ENCODE measurements at places on chromosomes 2 and 18.

- no peak for DNase-seq
These were observed 28.6 kb downstream of the ITGA6 start for GRCh38 chr2:172456002-172456401.

DNA sequence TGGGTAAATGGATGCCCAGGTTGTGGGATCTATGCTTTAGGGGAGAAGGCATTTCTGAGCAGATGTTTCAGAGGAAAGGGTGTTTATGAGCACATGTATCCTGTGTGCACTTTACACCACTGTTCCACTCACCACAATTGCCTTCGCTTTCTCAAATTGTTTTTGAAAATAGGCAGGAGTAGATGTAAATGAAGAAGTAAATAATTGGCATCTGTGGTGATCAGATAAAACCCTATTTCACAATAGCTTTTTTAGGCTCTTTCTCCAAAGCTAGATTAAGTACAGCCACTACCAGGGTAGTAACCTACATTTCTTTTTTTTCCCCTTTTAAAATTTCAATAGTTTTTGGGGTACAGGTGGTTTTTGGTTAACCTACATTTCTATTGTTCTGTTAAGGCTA lies 40.6 kb downstream of the TMEM178A start:
- no peak for DNase-seq

GRCh38 chr2:75737961-75738360 lies 27.2 kb upstream of the GCFC2 start:
- no peak for DNase-seq

DNA sequence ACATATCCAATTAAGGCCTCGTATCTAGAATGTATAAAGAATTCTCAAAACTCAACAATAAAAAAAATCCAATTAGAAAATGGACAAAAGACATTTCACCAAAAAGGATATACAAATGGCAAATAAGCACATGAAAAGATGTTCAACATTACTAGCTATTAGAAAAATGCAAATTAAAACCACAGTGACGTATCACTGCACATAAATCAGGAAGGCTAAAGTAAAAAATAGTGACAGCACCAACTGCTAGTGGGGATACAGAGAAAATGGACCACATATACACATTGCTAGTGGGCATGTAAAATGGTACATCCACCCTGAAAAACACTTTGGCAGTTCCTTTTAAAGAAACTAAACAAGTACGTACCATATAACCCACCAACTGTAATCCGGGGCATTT lies 59.7 kb downstream of the SMAD4 start:
- DNase-seq, result no peak

- DNase-seq, result no peak
These were observed 176.7 kb upstream of the ST6GAL2 start for GRCh38 chr2:107062599-107063220.

- DNase-seq, result no peak
These were observed 13.4 kb downstream of the NOP58 start for GRCh38 chr2:202278944-202279343.

DNA sequence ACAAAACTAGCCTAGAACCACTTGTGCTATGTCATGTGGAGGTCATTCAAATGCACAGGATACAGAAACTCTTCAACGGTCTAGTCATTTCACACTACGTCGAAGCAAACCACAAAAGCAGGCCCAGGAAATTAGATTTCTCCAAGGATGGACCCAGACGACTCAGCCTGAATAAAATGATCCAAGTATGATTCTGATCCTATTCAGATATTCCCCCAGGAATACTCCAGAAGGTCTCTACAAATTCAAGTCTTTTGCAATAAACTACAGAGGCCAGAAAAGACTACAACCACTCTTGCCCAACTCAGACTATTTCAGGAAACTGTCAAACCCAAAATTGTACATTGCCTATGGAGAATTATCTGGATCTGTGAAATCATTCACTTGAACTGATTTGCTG lies 422.5 kb downstream of the METTL4 start:
- no peak for DNase-seq

DNA sequence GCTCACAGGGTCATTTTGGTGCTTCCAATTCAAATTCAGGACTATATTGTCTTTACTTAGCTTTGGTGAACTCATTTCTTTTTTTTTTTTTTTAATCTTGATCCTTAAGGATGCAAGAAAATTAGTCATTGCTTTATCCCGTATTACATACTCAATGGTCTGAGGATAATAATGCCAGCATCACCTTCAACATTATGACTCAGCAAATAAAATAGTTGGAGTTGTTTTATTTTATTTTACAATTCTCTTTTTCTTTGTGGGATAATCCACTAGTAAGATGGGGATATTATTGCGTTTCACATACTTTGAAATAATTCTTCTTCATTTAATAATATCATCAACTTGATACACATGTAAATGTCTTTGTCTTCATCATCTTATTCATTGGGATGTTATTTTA lies 954.9 kb upstream of the GYPC start:
- DNase-seq, result no peak

- DNase-seq, result peak; percentile 44
These were observed 39.6 kb downstream of the TTC39C start for GRCh38 chr18:24054130-24054529.

GRCh38 chr18:65815506-65815905 lies 64.7 kb downstream of the CDH7 start:
- DNase-seq, result no peak

GRCh38 chr2:177983183-177983788 lies 89.3 kb downstream of the PDE11A start:
- DNase-seq, result peak; percentile 23

- no peak for DNase-seq
These were observed 508.9 kb downstream of the CNTNAP5 start for GRCh38 chr2:124534028-124534427.

DNA sequence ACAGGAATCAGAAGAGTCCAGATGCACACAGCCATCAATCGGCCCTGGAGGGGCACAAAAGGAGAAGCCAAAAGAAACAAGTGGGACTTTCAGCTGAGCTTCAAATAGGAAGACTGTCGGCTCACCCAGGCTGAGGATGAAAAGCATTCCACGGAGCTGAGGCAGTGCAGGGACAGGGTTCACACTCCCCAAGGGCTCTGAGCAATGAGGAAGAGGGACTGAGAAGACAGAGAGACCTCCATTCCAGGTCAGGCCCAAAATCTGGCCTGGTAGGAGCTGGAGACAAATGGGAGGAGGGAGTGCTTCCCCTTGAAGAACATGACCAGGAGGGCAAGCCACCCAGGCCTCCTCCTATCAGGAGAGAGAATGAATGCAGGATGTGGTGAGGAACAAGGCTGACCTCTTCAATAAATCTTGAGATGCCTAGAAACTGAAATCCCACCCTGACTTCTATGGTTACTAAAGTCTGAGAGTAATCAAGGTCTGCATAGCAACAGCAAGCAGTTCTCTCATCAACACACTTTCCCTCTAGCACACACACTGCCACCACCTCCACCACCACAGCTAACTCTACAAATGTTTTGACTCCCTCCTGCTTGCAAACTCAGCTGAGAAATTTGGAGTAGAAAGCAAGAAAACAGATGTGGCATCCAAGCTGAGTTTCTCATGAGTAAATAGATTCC lies 434.4 kb downstream of the TNS1 start:
- peak; percentile 81 for DNase-seq

- no peak for DNase-seq
These were observed 55.9 kb downstream of the TRPM8 start for GRCh38 chr2:233972941-233973575.

- DNase-seq, result no peak
These were observed 239.0 kb downstream of the PHLPP1 start for GRCh38 chr18:62954366-62954765.

DNA sequence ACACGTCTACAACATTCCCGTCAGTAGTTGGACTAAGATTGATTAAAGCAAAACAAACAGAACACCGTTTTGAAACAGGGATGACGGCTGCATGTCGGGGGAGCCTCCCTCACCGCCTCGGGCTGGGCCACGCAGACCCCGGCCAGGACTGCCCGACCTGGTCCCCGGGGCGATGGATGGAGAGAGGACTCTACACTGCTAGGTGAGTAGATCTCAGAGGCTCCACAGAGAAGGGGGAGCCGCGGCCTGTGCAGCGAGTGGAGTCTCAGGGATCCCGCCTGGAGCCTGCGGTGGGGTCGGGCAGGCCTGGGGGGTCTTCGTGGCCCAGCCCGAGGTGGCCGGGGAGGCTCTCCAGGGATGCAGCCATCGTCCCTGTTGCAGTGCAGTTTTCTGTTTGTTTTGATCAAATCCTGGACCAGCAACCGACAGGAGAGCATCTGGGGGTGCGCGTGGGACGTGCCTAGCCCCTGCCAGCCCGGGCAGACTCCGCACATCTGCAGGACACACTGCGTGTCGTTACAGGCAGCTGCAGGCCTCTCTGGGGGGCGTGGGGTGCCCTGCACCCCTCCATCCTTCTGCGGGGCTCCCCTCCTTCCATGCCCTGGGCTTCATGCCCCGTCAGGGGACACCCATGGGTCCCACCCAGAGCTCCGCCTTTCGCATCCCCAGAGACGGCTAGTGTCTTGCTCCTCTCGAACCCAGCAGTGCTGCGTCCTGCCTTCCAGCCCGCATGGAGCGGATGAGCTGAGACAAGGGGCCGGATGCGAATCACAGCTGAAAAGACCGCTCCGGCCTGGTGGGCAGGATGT lies 143.6 kb downstream of the RTP5 start:
- DNase-seq, result no peak

- DNase-seq, result no peak
These were observed 120.3 kb upstream of the CAPN13 start for GRCh38 chr2:30927465-30928075.

DNA sequence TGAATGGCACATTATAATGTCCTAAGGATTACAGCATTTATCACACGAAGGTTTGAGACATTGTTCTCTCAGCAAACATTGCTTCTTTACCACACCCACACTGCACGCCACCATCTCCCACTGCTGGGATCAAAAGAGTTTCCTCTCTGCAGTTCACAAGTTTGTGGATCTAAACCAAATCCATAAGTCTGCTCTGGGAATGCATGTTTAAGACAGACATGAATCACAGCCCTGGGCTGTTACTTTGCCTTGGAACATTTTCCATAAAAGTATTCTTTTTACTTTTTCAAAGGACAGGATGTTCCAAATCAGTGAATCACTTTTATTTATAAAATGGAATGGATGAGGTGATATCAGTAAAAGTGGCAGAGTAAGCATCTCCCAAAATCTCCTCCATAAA lies 36.1 kb downstream of the STPG4 start:
- peak; percentile 79 for DNase-seq

GRCh38 chr2:234991793-234992192 lies 40.0 kb downstream of the SH3BP4 start:
- no peak for DNase-seq

DNA sequence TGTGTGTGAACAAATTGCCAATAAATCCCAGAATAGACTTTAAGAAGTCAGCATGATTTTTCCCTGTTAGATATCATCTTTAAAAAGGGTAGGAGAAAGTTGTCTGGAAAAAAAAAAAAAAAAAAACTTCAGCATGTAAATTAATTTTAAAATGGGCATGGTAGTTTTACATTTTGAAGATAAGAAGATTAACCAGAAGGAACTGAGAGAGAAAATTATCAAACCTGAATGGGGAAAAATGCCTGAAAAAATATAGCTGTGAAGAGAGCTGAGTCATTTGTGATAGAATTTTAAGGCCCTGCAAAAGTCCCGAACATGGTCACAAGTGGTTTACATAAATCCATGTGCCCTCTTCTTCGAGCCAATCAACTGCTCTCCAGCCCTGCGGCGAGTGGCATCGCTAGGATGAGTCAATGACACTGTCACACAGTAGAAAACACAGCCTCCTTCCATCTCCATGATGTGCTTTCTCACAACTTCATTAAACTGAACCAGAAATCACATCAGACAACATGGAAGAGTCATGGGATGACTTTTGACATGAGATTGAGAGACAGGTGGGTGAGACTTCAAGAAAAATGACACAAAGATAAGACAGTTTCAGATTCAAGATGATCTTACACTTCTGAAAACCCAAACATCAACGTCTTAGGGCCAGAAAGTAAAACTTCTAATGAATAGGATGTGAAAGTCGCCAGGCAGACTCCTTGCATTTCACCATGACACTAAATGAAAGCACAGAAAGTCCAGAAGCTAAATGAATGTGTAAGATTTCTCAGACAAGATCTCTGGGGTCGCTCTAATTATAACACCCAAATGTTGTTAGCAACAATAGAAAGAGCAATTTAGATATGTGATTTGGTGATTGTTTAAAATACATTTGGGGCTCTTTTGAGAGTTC lies 273.0 kb upstream of the ID2 start:
- no peak for DNase-seq

GRCh38 chr2:179274749-179275148 lies 10.1 kb upstream of the SESTD1 start:
- no peak for DNase-seq

DNA sequence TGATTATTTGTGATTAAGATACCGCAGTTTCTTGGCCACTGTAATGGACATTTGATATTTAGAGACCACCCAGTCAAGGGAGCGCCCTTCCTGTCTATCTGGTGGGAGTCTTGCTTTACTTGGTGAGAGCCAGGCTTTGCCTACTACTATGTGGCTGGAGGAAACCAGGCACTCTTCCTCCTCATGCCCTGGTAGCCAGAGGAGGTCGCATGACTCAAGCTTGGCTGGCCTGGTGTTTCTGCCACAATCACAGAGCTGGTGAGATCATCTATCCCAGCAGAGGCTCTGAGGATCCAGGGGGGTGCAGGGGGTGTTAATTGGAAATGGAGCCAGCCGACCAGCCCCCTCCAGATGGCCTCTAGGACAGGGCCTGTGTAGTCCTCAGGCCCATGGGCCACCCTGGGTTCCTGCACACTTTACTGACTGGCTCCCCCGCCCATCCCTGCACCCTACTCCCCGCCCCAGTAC lies 46.8 kb upstream of the BIN1 start:
- no peak for DNase-seq

DNA sequence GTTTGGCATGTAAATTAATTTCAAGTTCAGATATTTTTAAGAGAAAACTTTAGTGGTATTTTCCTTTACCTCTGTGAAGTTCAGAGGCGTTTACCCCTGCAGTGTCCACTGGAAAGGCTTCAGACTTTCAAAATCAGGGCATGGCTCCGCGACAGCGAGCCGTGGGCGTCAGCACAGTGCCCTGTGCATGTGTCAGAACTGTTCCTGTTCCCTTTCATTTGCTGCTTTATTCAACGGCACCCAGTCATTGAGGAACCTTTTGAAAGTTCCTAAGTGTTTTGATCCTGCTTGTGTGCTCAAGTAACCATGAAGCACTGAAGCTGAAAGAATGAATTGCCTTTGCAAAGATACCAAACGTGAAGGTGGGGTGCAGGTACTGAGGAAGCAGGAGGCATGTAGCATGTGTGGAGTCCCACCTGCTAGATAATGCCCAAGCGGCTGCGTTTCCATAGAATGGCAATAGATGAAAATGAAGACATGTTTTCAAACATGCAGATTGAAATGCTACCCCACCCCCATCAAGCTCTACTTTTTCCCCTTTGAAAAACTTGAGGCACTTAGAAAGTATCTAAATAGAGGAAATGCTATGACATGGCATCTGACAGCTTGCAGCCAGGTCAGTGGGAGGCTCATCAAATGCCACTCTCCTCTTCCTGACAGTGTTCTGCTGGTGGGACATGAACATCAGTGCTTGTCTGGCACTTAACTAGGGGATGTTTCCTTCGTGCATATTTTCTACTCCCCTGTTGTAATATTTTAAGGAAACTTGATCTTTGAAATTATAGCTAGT lies 148.6 kb downstream of the ZNF236 start:
- DNase-seq, result no peak

GRCh38 chr18:75247611-75248421 lies 37.2 kb downstream of the TSHZ1 start:
- no peak for DNase-seq

GRCh38 chr2:204505488-204505887 lies 39.8 kb upstream of the PARD3B start:
- no peak for DNase-seq

GRCh38 chr2:186717320-186718007 lies 23.6 kb downstream of the FAM171B start:
- DNase-seq, result no peak

Data from fibroblast of skin of left biceps (primary cell).